ENCODE measurements at places on chromosomes 6 and 20. TPM values are rescaled to one million over a fixed set of nuclear protein-coding genes. Genes with fewer than 3 reads are reported as not detected.

Gene DACT2
- total RNA-seq = 0.85 TPM

Gene CYP24A1
- 0.28 TPM for total RNA-seq

Gene ANKEF1
- 1.4 TPM for total RNA-seq

Gene SLC22A3
- 3.0 TPM for total RNA-seq

Gene NTSR1
- 0.09 TPM for total RNA-seq

Measured in smooth muscle cell of bladder (primary cell).